ENCODE measurements at places on chromosomes 2 and 18.

GRCh38 chr2:168751104-168751740 is 51.2 kb upstream of the NOSTRIN start:
- DNase-seq, result no peak

- no peak for DNase-seq
Measured at GRCh38 chr18:79486356-79487182, 90.8 kb downstream of the NFATC1 start.

GRCh38 chr2:105504459-105504858 is 105.6 kb upstream of the FHL2 start:
- DNase-seq, result no peak

DNA sequence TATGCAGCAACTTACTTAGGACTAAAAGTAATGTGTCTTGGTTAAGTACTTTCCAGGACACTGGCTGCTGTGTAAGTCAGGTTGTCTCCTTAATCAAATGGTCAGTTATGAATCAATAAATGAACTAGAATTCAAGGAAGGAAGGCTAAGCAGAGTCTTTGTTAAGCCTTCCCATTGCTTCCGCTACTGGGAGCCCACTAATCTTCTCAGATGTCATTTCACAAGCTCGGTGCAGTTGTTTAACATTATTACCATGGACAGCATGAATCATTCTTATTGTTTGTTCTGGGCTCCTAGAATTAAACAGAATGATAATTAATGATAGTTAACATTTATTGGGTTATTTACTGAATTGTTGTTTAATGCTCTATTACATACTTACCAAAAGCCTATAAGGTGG is 26.0 kb upstream of the MEIS1 start:
- no peak for DNase-seq

DNA sequence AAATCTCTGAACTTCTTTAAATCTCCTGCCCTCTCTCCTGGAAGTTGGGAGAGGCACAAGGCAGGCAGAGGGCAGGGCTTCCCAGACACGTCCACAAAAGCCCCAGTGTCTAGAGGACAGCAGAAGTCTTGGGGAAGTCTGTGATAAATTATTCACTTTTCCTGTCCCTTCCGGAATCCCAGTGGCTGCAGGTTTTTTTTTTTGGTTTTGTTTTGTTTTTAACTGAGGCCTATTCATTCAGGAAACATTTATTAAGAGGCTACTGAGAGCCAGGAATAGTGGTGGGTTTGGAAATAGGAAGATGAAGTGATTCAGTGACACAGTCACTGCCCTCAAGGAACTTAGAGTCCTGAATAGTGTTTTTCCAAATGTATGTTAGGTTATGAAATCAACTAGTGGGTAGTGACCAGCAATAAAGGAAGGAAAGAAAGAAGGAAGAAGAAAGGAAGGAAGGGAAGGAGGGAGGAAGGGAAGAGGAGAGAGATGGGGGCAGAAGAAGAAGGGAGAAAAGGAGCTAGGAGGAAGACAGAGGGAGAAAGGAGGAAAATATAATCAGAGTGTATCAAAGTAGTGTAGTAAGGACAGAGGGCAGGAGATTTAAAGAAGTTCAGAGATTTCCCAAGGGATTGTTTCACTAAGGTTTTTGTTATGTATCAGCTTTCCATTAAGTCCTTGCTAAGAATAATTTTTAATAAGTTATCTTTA is 98.9 kb upstream of the ZFP36L2 start:
- DNase-seq, result no peak

GRCh38 chr18:32810314-32810713 is 37.5 kb upstream of the KLHL14 start:
- DNase-seq, result no peak

GRCh38 chr2:9483107-9483506 is 8.8 kb downstream of the IAH1 start:
- DNase-seq, result no peak

DNA sequence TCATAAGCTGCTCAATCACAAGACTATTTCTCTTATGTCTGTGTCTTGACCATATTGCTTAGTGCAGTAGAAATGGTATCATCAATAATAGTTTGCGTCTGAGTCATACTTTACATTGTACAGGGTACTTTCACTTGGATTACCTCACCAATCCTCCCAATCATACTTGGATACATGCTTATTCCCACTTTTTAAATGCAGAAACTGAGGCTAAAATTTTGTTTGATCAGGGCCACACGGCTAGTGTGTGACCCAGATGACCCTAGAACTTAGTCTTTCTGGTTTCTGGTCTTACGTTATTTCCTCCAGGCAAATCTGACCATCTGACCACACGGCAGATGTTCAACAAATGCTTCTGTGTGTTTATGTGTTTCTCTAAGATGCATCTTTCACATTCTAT is 23.8 kb upstream of the CCL20 start:
- DNase-seq, result no peak

DNA sequence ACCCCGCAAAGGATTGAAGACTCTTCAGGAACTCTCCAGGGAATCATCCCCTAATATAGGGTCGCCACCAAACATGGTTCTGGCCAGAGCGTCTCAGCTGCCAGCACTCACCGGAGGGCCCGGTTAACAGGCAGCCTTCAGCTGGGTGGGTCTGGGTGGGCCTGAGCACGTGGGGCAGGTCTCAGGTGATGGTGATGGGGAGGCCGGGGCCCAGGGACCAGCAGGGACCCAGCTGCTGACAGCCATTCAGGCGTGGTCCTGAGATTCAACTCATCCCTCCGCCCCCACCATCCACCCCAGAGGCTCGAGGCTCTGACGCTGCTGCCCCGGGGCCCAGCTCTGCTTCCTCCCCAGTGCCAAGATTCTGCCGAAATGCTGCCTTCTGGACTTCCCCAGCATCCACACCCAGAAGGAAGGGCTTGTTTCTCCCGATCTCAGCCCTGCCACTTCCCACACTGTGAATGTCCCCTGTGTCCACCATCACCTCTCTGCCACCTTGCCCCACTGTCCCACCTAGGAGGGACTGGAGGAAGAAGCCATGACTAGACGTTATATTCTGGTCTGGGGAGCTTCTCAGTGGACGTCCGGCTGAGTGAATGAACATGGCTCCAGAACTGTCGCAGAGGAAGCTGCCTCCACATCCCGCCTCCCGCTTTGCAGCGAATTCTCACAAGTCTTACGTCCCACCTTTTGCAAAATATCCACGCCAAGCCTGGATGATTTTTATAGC is 294.2 kb upstream of the SALL3 start:
- no peak for DNase-seq

DNA sequence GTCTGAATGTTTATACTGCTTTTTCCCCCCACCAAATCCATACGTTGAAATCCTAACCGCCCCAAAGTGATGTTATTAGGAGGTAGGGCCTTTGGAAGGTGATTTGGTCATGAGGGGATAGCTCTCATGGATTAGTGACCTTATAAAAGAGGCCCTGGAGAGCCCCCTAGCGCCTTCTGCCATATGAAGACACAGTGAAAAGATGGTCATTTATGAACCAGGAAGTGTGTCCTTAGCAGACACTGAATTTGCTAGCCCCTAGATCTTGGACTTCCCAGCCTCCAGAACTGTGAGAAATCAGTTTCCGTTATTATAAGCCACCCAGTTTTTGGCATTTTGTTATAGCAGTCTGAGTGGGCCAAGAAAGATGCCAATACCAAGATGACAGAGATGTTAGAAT is 7.2 kb upstream of the TSN start:
- no peak for DNase-seq

GRCh38 chr2:2646433-2647051 is 315.5 kb upstream of the MYT1L start:
- no peak for DNase-seq

DNA sequence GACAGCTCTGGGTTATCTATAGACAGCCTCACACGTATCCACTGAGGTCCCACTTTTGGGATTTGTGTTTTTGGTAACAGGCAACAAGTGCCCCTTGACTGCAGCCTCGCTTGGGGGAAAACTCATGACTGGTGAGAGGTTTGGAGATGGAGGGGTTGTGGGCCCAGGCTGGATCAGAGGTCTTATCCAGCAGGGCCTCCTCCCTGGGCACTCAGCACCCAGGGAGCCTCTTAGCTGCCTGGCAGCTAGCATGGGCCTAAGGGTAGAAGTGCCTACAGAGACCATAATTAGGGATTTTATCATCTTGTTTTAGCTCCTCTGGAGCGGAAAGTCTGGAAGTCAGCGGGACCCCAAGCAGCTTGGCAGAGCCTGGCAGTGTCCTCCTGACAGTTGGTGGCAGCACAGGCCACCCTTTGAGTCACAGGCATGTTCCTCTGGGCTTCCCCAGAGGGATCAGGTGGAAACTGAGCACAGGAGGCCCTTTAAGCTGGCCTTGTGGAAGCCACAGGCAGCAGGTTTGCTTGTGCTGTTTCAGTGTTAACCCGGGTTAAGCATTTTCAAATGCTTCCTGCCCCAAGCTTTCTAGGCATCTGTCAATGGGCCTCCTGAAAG is 143.1 kb downstream of the KCTD1 start:
- no peak for DNase-seq

DNA sequence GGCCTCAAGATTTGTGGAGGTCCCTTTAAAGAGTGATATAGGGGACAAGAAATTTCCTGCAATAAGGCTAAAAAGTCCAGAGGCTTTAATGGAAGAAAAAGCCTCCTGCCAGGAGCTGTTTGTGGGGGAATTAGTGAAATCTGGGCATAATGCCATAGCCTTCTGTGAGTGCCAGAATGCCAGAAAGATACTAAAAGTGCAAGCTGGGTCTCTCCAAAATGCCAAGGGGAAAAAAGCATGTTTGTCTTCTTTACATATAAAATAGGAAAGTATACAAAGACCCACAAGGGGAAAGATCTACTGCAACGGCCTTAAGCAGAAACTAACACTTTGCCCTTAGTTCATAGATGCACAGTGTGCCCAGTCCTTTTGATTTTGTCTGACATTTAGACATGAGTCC is 647.7 kb upstream of the ZNF804A start:
- no peak for DNase-seq

DNA sequence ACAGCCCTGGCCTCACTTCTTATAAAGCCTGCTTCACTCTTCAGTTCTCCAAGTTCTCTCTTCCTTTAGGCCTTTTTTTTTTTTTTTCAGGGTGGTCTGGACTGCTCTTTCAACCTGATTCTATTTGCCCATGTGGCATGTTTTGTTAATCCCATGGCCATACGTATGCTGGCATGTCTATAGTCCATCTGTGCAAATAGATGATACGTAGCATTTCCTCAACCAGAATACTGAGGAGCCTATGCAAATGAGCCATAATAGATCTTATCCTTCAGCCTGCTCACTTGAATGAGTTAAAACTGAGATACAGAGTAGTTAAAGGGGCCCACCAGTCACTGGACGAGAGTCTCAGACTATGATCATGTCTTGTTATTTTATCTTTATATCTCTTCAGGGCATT is 265.2 kb upstream of the CXCR4 start:
- DNase-seq, result no peak

GRCh38 chr2:187748958-187749357 is 194.7 kb upstream of the TFPI start:
- no peak for DNase-seq

DNA sequence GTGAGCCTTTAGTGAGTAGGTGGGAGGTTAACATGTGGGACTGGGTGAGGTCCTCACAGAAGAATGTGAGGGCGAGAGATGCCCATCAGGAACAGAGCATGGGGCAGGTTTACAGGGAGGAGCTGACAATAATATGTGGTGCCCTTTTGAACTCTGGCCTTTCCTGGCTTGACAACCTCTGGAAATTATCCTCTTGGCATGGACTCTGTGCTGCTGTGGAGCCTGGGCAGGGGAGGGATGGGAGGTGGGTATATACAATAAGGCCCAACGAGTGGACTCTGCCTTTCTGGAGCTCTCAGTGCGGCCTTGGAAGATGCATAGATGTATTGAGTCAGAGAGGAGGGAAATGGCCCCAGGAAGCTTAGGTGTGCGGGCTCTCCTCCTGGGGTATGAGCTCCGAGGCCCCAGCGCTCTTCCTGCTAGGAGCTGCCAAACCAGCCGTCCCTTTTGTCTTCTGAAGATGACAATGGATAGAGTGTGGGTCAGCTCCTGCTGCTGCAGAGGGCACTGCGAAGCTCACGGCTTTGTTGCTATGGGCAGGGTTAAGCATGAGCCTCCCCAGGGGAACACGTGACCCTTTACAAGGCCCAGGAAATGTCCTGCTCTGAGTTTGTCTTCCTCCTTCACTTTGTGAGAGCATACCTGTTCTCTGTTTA is 8.7 kb upstream of the PSD4 start:
- DNase-seq, result no peak

DNA sequence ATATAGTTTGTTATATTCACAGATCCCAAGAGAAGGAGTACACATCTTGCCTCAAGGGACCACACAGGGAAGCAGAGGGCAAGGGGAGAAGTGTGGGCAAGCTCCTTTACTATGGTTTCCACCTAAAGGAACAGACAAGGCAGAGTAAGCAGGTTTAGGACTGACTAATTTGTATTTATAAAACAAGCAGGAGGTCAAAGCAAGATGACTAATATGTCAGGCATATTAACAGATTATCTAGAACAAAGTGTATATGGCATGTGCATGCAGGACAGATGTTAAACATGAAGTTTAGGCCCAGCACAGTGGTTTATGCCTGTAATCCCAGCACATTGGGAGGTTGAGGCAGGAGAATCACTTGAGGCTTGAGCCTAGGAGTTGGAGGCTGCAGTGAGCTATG is 3.7 kb upstream of the LRP2 start:
- DNase-seq, result no peak

GRCh38 chr2:46097714-46098480 is 199.3 kb upstream of the EPAS1 start:
- no peak for DNase-seq

DNA sequence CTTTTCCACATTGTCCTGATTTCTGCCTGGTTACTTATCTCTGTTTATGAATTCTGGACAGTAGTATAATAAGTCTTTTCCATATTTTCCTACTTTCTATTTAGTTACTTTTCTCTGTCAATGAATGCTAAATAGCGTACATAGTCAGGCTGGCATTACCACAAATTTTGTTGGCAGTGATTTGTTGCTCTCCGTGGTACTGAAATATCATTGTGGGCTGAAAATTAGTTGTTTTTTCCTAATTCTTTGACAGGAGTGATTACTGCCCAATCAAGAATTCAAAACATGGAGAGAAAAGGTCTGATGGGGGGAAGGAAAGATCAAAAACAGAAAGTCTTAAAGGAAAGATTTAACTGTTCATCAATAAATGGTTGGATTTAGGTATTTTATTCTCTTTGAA is 7.7 kb upstream of the GALNT13 start:
- no peak for DNase-seq

DNA sequence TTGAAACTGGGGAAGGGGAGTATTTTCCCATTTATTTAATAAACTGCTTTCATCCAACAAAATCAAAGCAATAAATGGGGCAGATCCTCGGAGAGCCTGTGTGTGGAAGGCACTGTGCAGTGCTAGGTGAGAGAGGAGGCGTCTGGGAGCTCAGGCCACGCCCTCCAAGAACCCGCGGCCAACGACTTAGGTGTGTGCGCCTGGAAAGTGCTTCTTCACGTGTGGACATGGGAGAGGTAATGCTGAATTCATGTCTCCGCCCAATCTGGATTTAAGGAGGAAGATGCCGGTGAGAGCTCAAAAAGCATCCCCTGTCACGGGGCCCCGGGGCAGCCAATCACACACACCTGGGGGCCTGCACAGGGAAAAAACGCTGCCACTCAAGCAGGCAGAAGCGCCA is 77.4 kb downstream of the HDAC4 start:
- no peak for DNase-seq

DNA sequence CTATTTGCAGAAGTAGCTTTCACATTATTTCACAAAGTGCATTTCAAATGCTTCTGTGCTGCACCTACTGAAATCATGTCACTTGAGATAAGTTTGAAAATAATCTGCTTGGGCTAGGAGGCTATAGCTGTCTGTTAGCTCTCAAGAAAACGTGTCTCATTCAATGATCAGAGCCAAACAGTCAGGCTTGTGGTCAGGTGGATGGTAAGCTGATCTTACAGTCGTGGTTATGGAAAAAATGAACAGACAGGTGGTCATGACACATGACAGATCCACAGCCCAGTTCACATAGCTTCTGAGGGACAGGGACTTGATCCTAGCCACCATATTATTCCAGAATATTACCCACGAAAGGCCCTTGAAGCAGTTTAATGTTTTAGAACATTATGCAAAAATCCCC is 26.5 kb upstream of the RFX8 start:
- DNase-seq, result no peak
